HFF-Myc (cell line): ENCODE measurements at places on chromosomes 1 and 21.

DNA sequence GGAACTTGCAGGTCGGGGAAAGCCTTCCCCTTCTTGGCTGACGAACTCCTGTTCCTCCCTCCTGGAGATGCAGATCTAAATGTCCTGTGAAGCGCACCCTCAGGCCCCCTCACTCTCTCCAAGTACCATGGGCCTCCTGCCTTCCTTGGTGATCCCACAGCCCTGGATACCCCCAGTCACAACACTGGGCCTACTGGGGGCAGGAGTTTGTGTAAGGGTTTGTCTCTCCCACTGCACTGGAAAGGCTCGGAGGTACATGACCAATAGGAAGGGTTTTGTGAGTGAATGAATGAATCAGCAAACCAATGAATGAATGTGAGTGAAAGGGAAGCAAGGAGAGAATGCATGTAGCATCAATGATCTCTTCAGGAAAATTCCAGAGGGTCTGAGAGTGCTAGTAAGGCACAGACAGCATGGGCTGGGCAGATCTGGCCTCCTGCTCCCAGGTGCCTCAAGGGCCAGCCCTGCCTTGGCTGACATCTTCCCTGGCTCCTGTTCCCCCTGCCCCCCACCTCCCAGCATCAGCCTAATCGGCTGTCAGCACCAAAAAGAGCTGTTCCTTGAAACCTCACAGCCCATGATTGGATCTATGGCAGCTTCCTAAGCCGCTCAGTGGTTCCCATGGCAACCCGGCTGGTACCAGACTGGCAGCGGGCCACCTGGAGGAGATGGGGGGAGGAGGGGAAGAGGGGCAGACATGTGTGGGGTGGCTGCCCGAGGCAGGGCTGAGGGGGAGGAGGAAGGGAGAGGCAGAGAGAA, 95.8 kb downstream of the VWA5B1 start:
- DNase-seq = no peak

DNA sequence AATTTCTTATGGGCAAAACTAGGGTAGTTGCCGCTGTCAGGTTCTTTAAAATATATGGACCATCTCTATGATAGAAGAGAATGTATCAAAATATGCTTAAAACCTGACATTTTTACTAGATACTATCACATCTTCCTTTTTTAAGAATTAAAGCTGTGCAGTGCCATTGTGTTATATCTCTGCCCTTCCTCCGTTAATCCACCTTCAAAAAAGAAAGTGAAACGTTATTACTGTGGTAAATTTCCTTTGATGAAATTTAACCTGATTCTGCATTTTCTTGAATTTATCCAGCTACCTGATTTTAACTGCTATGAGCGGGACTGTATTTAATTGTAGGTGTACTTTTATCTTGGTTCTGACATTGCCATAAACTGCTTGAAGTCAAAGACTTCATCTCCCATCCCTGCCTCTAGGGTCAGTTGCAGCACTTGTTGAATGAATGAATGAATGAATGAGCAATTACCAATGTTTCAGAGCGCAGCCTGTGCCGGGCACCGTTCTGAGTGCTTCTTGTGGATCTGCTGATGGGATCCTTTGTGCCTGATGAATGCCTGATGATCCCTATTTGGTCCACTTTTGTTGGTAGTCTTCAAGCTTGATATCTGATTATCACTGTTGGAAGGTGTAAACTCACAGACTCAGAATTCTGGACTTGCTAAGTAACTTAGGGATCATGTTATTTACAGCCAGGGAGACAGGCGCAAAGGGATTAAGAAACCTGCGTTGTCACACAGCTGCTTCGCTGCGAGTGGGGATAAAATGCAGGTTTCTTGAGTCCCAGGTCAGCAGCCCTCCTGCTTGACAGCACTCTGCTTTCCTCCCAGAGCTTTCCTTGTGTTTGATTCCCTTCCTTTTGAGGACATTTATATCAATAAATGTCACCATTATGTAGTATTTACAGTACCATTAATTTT, 30.1 kb downstream of the SMYD2 start:
- DNase-seq = no peak

DNA sequence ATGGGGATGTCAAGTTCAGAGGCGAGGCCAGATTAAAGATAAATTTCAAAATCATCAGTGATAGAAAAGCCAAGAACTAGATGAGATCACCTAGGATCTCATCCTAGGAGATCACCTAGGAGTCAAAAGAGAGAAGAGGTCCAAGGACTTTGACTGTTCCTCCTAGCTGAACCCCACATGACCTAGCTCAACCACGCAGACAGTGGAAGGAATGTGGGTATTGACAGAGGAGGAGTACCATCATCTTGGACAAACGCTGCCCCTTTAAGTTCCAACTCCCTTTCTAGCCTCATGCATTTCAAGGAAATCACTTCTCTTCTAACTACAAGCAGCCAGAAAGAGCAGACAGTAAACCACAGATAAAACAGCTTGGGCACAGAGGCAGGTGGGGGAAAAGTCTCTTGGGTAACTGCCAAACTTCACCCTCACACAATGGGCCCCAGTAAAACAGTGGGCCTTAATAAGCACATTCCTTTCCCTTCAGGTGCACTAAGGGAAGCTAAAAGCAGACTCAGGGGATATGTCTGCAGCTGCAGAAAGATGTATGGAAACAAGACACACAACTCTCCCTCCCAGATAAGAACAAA, 12.5 kb upstream of the FAM76A start:
- DNase-seq = no peak

- DNase-seq = no peak
Measured at GRCh38 chr1:113616156-113616555, 143.1 kb downstream of the PHTF1 start.

GRCh38 chr1:10897981-10898728, 101.7 kb upstream of the CASZ1 start:
- no peak for DNase-seq

DNA sequence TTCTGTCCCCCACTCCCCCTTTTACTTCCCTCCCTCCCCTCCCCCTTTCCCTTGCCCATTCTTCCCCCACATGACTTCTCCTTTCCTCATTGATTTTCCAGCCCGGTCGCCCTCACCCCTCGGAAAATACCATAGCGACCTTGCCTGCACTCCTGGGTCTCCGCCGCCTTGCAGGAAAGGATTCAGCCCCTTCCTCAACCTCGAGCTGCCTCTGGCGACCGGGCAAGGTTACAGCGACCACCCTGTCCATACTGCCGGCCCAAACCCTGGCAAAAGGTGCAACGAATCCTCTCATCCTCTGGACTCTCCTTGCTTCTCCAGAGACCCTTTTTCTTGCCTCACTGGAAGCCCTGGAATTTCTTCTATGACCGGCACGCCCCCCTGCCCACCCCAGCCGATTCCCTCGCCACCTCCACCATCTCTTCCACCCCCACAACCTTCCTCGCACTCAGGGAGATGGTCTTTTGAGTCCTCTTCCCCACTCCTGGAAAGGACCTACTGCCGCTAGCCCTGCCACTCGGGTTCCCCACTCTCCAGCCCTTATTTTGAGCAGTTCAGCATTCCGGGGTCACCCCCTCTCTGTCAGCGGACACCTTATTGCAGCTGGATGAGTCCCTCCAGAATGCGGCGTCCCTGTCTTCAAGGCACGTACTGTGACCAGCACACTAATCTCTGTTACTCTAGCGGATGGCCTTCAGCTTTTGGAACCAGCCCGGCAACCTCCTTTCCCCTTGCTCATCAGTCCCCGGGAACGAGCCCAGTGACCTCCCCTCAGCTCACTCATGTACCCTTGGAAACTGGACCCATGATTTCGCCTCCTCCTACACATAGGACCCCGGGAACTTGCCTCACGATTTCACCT, 846 bp downstream of the NSUN4 start:
- no peak for DNase-seq

DNA sequence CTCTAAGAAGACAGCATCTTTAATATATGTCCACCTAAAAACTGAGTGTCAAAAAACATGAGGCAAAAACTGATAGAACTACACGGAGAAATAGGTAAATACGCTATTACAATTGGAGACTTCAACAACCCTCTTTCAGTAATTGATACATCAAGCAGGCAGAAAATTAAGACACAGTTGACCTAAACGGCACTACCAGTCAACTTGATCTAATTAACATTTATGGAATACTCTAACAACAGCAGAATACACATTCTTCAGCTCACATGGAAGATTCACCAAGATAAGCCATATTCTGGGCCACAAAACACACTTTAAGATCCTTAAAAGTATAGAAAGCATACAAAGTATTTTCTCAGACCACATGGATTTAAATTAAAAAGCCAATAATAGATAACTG, 137.6 kb downstream of the CLIC6 start:
- DNase-seq = no peak

- no peak for DNase-seq
Measured at GRCh38 chr1:109341944-109342930, 35.4 kb upstream of the MYBPHL start.

GRCh38 chr1:38487396-38487795, 372.2 kb downstream of the RRAGC start:
- no peak for DNase-seq

- no peak for DNase-seq
Measured at GRCh38 chr21:38843806-38844503, 38.2 kb downstream of the ETS2 start.

DNA sequence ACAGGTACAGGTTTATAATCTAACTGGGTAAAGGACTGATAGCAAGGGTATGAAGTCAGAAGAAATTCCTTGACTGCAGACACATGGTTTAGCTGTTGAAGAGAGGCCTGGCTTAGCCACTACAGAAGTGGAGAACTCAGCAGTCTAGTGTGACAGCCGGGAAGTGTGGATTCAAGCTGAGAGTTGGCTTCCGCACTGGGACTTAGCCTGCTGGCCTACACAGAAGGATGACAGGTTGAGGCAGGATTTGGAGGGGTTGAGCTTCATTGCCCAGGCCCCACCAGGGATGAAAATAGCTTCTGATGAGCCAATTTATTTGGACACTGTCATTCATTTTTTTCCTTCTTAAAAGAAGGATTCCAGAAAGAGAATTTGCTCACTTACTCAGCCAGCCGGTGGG, 284.4 kb downstream of the PCP4 start:
- no peak for DNase-seq

DNA sequence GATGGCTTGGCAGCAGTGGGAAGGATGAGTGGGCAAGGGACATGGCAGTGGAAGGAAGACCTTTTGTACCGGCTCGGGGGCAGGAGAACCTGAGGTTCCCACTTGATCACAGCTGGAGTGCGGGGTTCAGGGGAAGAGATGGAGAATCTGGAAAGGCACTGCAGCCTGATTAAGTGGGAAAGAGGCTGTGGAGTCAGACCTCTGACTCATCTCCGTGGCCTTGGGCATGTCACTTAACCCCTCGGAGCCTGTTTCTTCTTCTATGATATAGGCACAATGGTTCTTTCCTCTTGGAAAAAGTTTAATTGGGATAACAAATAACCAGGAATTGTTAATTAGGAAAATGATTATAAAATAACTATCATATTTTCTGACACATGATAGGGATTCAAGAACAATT, 13.1 kb upstream of the TMEM61 start:
- DNase-seq = no peak

DNA sequence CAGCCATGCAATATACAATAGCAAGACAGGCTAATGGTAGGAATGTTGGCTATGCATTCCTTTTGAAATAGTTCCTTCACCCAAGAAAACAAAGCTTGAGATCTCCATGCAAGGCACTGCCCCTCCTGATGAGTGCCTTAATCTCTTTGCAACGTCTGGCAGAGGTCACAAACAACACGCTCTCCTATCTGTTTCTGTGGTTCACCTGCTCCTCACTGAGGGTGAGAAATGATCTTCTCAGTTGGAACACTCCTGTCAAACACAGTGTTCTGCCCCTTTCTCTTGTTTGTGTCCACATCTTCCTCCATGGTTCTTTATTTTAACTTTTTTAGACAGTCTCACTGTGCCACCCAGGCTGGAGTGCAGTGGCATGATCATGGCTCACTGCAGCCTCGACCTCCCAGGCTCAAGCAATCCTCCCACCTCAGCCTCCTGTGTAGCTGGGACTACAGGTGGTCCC, 21.2 kb upstream of the XPR1 start:
- no peak for DNase-seq

DNA sequence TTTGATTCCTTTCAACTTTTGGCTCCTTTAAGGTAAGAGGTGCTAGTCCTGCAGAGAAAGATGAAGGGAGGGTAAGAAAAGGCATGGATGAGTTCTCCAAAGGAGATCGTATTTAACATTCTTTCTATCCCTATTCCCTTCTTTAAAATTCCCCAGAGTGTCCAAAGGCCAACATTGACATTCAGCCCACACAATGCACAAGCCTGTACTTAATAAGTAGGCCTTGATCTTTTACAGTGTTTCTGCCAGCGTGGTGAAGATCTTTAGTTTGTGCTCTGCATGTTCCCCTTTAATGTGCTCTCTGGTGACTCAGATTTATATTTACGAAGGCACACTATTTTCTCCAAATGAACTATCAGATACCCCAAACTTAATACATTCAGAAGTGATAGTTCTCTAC, 582.5 kb upstream of the RGS18 start:
- DNase-seq = no peak

DNA sequence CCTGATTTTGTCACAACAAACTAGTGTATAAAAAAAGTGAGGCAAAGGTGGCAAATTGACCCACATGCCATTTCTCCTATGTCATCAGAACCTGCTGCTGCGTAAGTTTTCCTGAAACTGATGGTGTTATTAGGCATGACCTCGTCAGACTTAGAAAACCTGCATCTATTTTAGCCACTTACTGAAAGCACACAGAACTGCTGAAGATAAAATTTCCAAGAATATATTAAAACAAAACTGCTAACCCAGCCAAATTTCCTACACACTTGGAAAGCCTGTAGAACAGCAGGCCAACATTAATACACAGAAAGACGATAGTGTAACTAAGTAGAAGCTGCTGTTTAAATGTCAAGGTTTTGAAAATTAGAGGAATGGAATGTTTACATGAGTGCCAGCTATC, 674.5 kb upstream of the CXADR start:
- DNase-seq = no peak

DNA sequence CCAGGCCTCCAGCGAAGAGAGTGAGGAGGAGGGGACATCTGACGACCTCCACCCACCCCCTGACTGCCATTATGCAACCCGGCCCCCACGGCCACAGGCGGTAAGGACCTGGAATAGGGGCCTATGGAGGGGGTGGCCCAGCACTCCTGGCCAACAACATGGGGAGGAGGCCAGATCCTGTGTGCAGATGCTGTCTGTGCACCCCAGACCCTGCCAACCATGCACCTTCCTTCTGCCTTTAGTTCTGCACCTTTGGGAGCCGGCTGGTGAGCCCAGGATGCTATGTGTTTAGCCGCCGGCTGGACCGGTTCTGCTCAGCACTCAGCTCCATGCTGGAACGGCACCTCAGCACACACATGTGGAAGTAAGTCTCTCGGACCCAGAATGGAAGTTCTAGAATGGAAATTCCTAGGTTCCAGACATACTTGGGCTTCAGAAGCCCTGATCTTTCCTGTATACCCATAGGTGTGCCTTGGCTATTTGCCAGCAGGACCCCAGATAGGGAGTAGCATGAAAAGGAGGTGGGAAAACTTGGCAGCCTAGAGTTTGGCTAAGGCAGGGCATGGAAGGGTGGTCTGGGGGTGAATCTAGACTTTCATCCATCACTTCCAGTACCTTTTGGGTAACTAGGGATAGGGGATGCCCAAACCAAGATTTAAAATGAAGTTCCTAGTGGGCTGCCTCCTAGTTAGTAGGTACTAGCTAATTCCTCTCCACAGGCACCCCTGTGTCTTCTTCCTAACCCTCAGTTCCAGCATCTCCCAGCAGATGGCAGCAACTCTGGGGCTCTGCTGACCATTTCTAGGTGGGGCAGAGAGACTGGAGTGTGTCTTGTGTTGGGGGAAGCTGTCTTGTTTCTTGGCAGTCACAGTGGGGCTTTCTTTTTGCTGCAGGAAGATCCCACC, 3.6 kb upstream of the CYB561D1 start:
- DNase-seq = no peak
